ENCODE measurements at places on chromosomes 7 and 10. TPM values are rescaled to one million over a fixed set of nuclear protein-coding genes. Genes with fewer than 3 reads are reported as not detected.

GRCh38 chr7:15378494-15379145 lies 183.2 kb downstream of the AGMO start:
- no peak for DNase-seq

- DNase-seq = no peak
Observed at GRCh38 chr10:3775696-3776551, 9.1 kb downstream of the KLF6 start.

- DNase-seq = no peak
Observed at GRCh38 chr10:80878330-80878729, 340.6 kb downstream of the SH2D4B start.

DNA sequence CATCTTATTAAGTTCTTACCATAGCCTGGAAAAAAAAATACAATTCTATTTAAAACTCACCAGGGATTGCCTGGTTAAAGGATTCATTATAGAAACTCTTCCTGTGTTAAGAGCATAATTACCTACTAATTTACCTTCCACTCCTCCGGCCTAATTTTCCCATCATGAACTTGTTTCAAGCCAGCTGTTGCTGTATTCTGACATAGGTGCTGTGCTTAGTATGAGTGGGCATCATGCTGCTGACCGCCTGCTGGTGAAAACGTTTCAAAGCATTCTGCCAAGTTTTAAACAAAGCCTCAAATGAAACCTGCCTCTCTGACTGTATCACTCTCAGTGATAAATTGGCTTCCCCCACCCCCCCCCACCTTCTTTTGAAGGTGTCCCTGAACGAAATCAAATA lies 47.8 kb upstream of the KCNMA1 start:
- DNase-seq = no peak

DNA sequence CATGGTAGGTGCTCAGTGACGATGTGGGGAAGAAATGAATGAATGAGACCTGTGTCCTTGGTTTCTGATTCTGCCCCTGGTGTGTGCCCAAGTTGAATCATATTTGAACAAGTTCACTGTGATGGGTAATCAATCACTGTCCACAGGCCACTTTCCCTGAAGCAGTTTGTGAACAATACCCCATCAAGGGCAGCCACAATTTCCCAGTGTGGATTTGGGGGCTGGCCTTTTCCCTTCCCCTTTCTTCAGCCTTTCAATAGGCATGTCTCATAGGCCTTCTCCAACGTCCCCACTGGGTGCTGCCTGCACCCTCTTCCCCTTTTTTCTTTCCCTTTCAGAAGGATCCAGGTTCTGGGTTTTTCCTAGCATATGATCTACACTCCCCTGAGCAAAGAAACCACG lies 64.7 kb downstream of the CREB5 start:
- no peak for DNase-seq

DNA sequence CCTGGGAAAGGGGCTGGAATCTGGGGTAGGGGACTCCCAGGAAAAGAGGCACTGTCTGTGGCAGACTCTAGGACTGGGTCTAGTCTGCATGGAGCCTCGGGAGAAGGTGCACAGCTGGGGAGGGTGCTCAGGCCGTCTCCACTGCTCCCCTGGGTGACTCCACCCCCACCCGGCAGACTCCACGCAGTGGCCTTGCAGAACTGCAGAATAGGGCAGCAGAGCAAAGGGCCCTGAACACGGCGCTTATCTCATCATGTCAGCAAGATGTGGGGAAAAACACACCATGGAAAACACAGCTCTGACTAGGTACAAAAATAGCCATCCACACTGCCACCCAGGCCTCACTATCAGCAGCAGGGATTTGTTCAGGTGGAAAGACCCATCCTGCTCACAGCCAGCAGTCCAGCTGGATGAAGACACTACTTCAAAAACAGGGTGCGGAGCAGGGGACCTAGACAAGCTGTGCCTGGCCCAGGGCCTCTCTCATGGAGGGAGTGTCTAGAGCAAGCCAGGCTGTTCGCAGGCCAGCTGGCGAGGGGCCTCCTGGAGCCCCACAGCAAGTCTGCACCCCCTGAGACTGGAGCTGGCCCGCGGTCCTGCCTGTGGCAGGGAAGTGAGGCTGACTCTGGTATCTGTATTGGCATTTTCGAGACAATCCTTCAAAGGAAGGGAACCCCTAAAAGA lies 11.7 kb downstream of the MAT1A start:
- DNase-seq = peak; percentile 74

GRCh38 chr7:47586925-47587324 lies 5.0 kb upstream of the TNS3 start:
- no peak for DNase-seq

GRCh38 chr10:94591461-94592205 lies 46.0 kb downstream of the HELLS start:
- DNase-seq = no peak

- DNase-seq = no peak
Observed at GRCh38 chr10:100153239-100153825, 32.5 kb downstream of the ERLIN1 start.

ZNF736 gene
- total RNA-seq = 6.8 TPM

LRGUK gene
- total RNA-seq = 0.24 TPM

CALML5 gene
- not detected for total RNA-seq

SYT15 gene
- total RNA-seq = 6.7 TPM
